ENCODE measurements at places on chromosomes 3 and 15. TPM values are rescaled to one million over a fixed set of nuclear protein-coding genes. Genes with fewer than 3 reads are reported as not detected.

TUSC7 gene
- total RNA-seq: not detected

SPINK8 gene
- not detected for total RNA-seq

RAB6B gene
- total RNA-seq: 3.6 TPM

- DNase-seq: no peak
Observed at GRCh38 chr15:67717776-67718175, 107.5 kb upstream of the SKOR1 start.

GRCh38 chr15:45603881-45604280 is 16.7 kb downstream of the BLOC1S6 start:
- DNase-seq: no peak

EPHA6 gene
- 5.0 TPM for total RNA-seq

DNA sequence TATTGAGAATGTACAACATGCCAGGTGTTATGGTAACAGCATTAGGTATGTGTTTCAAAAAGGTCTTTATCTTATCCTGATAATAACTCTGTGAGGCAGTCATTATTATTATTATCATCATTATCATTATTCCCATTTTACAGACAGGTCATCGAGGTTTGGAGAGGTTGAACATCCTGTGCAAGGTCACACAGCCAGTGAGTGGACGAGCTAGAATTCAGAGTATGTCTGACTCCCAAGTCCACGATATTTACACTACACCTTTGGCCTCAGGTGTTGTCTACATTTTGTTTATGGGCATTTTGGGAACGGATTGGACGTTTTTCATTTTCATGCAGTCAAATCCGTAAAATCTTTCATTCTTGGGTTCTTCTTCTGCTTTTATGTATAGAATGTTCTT is 24.0 kb downstream of the GLDN start:
- no peak for DNase-seq

DNA sequence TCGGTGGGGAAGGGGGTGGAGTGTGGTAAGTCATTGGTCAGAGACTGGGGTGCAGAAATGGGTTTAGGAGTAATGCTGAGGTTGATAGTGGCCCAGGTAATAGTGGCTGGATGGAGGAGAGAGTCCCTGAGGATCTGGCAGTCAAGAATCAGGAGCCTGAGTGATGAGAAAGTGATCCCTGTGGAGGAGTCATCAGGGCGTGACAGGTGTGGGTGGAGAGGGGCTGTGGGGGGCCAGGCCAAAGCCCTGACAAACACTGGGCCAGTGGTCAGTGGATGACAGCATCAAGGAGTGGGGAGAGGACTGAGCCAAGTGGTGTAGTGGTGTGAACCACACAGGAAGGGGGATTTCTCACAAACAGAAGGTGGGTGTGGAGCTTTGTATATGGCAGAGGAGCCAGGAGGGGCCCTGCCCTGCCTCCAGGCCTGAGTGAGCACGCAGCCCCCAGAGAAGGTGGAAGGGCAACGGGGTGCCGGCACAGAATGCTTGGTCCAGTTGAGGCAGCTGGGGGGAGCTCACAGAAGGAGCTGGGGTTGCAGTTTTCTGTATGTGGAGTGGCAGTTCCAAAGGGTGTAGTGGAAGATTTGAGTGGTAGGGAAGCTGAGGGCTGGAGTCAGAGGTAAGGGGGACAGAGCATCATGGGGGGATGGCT is 77.1 kb downstream of the SPSB4 start:
- no peak for DNase-seq

DNA sequence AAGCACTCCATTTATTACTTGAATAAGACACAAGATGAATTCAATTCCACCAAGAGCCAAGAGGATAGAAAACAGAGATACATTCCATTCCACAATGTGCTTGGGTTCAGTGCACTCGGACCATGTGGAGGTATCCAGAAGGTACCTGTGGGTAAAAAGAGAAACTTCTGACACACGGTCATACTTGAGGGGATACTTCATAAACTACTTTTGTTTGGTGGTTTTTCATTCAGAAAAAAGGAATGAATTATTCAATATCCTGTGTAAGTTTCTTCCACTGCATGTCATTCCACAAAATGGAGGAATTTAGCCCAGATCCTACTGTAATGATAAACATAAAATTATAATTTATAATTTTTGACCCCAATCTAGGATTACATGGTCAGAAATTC is 5.7 kb downstream of the TM4SF1 start:
- DNase-seq: no peak

DNA sequence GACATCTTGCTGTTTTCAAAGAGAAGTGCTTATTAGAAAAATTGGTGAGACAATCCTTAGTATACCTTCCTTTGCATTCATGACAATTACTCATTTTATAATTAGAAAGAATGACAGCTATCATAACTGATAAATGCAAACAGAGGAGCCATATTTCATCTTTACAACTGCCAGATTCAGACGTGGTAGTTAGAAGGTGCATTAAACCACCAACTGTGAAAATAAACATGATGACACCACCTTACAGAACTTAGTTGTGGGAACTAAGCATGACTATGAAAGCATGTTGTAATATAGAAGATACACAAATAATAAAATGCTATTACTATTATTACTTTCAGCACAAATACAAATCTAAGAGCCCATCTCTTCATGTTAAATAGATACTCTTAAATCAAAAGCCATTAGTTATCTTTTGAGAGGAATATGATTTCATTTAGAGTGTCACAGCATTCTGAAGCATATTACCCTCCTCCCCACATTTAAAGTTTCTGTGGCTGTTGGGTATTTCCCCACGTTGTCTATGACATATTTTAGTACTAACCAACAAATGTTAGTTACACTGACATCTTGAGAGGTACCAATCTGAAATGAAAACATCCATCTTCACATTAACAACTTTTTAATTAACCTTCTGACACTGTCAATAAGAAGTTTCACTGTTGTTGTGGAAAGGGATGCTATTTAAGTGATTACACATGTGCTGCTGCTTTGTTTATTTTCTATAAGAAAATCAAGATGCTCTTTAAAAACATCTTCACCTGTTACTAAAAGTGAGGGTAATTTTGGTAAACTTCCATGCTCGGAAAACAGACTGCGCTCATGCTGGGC is 163.8 kb downstream of the LSAMP start:
- DNase-seq: no peak

DNA sequence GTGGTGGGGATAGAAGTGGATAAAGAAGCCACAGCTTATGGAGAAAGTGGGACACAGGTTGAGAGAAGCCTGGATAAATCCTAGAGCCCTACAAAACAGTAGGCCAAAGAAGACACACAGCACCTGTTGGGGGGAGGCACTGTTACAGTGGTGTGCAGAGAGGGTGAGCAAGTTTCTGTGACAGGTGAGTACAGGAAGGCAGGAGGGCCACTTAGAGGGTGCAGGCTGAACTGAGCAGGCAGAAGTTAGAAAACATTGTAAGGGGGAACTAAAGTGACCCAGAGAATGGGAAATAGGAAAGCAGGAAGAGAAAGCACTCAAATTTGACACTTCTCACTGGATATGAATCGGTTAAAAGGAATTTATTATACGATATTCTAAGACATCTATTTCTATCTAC is 146.1 kb upstream of the TMCO5A start:
- DNase-seq: no peak

BCHE gene
- total RNA-seq: 36.3 TPM

FBXL22 gene
- not detected for total RNA-seq

All from omental fat pad (tissue), 4 donors.